ENCODE measurements at places on chromosomes 5 and 9. TPM values are rescaled to one million over a fixed set of nuclear protein-coding genes. Genes with fewer than 3 reads are reported as not detected.
A peak's percentile ranks its signal among the peaks of the same experiment; 100 is the strongest.

Gene DMRT2
- total RNA-seq, result not detected

Gene ZDHHC11B
- total RNA-seq, result not detected

DNA sequence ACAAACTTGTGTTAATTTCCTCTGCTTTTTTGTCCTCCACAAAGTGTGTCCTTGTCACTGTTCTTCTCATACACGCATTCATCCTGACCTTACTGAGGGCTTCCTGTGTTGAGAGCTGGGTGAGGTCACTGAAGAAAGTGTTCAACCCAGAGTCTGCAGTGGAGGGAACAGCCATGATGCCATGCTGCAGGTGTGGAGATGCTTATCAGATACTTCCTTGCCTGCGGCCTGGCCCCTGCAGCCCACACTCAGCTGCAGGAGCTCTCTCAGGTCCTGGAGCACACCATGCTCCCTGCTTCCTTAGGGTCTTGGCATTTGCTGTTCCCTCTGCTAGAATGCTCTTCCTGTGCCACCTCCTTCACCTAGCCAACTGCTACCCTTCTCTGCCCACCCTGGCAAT is 108.1 kb upstream of the SPRY4 start:
- DNase-seq, result peak; percentile 42

Gene CDH18
- not detected for total RNA-seq

Gene C9orf78
- 25.3 TPM for total RNA-seq

- DNase-seq, result no peak
These were observed 21.2 kb downstream of the GPBP1 start for GRCh38 chr5:57195060-57195459.

- DNase-seq, result no peak
These were observed 119.5 kb upstream of the PLCXD3 start for GRCh38 chr5:41629897-41630296.

Gene GABRA1
- total RNA-seq, result not detected

DNA sequence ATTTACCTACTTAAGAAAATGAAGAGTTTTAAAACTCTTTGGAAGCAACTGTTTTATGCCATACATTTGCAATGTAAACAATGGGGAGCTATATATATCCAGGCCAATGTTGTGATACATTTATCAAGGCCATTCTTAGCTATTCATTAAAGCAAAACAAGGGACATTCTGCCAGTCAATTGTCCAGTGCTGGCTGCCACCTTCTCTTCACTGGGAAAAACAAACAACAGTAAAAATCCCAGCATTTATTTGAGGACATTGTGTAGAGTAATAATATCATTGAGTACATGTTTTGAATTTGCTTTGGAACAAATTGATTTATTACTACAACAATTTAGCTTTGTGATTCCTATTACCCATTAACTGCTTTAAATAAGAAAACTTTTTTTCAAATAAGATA is 1107.4 kb downstream of the DTWD2 start:
- DNase-seq, result no peak

- peak; percentile 78 for DNase-seq
These were observed 41.8 kb downstream of the FGF1 start for GRCh38 chr5:142644127-142644526.

DNA sequence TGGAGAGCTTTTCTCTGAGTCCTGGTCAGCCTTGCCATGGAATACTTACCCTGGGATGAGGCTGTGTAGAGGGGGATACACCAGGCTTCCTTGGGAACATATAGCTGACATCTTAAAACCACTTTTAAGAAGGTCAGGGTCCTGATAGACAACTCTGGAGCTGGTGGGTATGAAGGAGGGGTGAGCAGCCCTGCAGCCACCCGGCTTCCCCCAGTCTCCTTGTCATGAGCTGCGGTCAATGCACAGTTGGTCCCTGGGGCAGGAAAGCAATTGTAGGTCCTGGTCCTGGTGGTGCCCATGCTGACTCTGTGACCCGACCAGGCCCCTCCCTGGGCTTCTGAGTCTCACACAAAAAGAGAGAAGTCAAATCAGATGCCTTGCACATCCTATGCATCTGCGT is 63.6 kb downstream of the MRPL36 start:
- no peak for DNase-seq

GRCh38 chr9:117691367-117691766 is 12.8 kb upstream of the TLR4 start:
- peak; percentile 21 for DNase-seq

DNA sequence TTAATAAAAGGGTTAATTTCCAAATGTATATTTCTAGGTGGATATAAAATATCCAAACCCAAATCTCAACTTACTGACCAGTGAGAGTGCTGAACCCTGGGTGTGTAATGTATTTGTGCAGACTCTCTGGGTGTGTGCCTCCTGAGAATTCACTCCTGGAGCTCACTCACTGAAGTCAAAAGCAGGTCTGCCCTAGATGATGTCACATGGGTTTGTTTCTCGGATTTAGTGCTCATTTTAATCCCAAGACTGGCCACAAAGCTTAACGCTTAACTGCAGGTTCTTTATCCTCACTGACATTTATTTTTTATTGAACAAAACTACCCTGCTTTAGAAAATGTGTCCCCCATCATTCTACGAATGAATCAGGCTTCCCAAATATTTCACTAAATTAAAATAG is 179.4 kb downstream of the PPP2R2B start:
- no peak for DNase-seq

DNA sequence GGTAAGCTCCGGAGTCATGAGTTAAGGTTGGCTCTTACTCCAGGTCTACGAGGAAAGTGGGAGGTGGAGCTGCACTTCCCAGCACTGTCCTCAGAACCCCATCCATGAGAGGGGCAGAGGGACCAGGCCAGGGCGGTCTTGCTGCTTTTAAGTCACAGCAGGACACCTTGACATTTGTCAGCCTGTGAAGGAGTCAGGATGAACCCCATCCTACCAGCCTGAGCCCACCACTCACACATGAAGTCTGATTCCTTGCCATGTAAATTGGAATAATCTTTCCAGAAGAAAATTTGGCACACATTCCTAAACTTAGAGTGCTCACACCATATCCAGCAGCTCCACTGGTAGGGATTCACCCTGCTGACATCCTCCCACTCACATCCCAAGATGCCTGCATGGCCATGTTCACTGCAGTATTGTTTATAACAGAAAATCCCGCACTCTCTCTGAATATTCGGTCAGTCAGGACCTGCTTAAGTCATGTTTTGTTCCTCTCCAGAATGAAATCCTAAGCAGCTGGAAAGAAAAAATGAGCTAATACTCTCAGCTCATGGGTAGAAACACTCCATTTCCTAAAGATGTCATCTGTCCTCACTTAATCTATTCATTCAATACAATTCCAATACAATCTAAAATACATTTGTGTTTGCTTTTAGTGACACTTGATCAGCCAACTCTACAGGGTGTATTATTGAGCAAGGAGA is 79.3 kb upstream of the COL5A1 start:
- no peak for DNase-seq

DNA sequence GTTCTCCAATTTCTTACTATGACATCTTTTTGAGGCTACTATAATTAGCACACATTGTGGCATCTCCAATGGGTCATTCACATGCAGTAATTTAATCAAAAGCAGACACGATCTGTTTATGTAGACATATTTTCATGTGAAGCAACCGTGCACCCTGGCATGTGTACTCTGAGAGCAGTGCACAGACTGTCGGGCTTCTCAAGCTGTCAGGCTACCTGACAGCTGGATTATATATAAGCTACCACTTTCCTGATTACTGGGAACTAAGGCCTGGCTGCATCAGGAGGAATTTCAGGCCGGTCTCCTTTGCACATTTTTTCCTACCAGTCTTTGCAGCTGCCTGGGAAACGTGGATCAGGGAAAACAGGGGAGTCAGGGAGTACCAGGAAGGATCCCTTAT is 197.5 kb downstream of the MAPKAP1 start:
- no peak for DNase-seq

DNA sequence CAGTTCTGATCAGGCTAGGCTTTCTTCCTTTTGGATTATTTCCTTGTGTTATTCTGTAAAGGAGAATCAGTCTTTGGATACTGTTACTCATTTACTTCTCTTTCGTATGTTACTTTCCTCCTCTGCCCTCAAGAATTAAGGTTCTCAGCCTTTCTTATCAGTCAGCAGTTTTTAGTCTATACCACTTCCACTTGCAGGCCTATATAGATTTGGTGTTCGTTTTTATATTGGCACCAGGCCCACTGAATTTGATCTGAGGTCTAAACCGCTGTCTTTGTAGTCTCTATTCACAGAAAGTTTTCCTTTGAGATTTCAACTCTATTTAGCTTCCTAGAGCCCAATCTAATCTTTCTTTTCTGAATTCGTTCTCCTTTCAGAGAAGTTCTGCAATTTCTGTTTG is 62.8 kb downstream of the ERBIN start:
- DNase-seq, result no peak

Gene FIBCD1
- total RNA-seq, result 0.67 TPM

DNA sequence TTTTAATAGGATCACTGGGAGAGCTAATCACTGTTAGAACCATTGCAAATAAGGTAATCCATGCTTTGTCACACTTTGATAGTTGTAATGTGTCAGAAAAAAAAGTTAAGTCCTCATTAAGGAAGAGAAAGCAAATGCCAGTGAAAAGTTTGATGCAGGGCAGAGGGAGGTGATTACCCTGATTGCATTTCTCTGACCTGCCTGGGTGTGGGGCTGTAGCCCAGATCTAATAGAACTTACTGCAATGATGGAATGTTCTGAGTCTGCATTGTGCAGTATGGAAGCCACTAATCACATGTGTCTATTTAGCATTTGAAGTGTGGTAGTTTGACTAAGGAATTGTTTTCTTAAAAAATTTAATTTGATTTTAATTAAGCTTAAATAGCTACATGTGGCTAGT is 202.7 kb downstream of the ATP10B start:
- DNase-seq, result peak; percentile 16

Gene SPINK13
- not detected for total RNA-seq

DNA sequence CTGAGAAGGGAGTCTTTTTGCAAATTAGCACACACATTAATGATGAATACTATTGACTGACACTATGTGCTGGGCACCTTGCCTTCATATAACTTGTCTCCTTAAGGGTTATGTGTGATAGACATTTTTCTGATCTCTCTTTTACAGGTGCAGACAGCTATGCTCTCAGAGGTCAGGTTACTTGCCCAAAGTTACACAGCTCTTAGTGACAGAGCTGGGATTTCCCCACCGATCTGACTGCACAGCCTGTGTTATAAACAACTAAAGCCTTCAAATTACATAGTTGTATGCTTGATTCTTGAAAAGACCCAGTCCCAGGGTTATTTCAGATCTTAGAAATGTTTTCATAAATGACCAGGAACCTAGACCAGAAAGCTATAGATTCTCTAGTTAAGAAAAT is 462.7 kb downstream of the EBF1 start:
- DNase-seq, result no peak

Gene ACOT12
- not detected for total RNA-seq

- DNase-seq, result no peak
These were observed 23.2 kb downstream of the ZBTB34 start for GRCh38 chr9:126883636-126884035.

Gene TBC1D2
- total RNA-seq, result 100 TPM

- DNase-seq, result no peak
These were observed 7.0 kb downstream of the XRCC4 start for GRCh38 chr5:83084336-83084735.

Gene CRB2
- 0.17 TPM for total RNA-seq

- DNase-seq, result peak; percentile 11
These were observed 46.0 kb downstream of the CRB2 start for GRCh38 chr9:123401879-123402513.

Gene GARIN3
- not detected for total RNA-seq

DNA sequence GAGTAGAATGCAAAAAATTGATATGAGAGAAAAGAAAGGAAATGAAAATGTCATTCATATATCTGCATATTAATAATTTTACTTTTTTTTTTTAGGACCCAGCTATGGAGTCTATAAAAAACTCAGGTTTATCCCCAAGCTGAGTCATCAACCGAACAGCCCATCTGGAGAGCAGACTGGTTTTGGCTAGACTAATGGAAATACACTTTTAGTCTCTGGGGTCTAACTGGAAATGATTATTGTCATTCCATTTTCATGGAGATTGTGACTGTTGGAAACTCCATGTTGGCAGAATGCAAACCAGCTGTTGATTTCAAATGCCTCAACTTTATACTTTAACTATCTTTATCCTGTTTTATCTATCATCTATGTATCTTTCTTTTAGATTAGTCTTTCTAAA is 28.7 kb downstream of the ANXA1 start:
- no peak for DNase-seq

DNA sequence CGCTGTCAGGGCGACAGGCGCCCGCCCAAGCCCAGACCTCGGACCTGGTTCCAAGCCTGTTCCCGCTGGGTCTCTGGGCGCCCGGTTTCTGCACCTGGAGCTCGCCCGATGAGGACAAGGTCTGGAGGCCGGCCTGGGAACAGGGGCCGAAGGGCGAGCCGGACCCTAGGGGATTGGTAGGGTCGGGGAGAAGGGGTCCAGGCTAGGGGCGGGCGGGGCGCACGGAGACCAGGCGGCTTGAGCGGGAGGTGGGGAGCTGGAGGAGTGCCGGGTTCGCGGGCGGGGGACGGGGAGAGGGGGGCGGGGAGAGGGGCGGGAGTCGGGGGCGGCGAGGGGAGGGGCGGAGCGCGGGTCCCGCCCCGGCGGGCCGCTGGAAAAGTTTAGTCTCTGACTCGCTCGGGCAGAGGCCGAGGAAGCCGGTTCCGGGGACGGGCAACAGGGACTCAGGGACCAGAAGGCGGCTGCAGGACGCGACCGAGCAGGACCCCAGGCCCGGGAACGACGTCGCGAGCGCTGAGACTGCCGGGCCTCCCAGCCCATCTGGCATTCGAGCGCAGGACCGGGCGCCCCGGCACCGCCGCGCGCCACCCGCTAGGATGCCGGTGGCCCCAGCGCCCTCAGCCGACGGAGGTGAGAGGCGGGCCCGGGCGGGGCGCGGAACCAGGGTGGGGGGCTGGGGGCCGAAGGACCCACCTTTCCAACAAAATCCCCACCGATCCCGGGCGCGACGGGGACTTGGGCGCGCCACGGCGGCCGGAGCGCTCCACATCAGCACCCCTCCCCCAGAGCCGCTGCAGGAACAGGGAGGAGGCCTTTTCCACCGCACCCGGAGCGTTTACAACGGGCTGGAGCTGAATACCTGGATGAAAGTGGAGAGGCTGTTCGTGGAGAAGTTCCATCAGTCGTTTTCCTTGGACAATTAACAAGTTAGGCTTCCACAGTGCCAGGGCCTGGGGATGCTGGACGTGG is at the start of gene S1PR3:
S1PR3 (plus strand) TSS at position 403 of the 969 bp plus-strand sequence. CDS start 9,733 bp downstream, outside the sequence.
- DNase-seq, result peak; percentile 51

GRCh38 chr9:135969064-135969683 is 8.0 kb upstream of the UBAC1 start:
- no peak for DNase-seq

Gene SPINK5
- total RNA-seq, result 0.40 TPM

Gene OTP
- total RNA-seq, result not detected

Gene SV2C
- total RNA-seq, result 0.26 TPM
